Heart right ventricle (tissue), 16 donors: ENCODE measurements at places on chromosomes 3 and 15.
A peak's percentile ranks its signal among the peaks of the same experiment; 100 is the strongest.

- no peak overlapping the region for H3K4me3 ChIP-seq
- no peak overlapping the region for H3K27ac ChIP-seq
- no peaks in the 10 kb centered on the region for H3K27me3 ChIP-seq
- no peaks in the 10 kb centered on the region for H3K4me1 ChIP-seq
- H3K36me3 ChIP-seq = no peaks in the 10 kb centered on the region
Measured at GRCh38 chr3:171558188-171558696, 98.0 kb upstream of the TNIK start.

- peaks cover 51% of the 10 kb centered on the region for H3K36me3 ChIP-seq
- H3K4me1 ChIP-seq = peaks cover 37% of the 10 kb centered on the region
- no peak for DNase-seq
- no peak overlapping the region for H3K27ac ChIP-seq
- H3K4me3 ChIP-seq = no peak overlapping the region
- H3K27me3 ChIP-seq = no peaks in the 10 kb centered on the region
Measured at GRCh38 chr3:57559526-57559925, 3.5 kb downstream of the PDE12 start.

- H3K36me3 ChIP-seq = no peaks in the 10 kb centered on the region
- no peak overlapping the region for H3K27ac ChIP-seq
- H3K4me3 ChIP-seq = no peak overlapping the region
- peaks cover 14% of the 10 kb centered on the region for H3K4me1 ChIP-seq
Measured at GRCh38 chr3:43185274-43185982, 79.5 kb upstream of the POMGNT2 start.

DNA sequence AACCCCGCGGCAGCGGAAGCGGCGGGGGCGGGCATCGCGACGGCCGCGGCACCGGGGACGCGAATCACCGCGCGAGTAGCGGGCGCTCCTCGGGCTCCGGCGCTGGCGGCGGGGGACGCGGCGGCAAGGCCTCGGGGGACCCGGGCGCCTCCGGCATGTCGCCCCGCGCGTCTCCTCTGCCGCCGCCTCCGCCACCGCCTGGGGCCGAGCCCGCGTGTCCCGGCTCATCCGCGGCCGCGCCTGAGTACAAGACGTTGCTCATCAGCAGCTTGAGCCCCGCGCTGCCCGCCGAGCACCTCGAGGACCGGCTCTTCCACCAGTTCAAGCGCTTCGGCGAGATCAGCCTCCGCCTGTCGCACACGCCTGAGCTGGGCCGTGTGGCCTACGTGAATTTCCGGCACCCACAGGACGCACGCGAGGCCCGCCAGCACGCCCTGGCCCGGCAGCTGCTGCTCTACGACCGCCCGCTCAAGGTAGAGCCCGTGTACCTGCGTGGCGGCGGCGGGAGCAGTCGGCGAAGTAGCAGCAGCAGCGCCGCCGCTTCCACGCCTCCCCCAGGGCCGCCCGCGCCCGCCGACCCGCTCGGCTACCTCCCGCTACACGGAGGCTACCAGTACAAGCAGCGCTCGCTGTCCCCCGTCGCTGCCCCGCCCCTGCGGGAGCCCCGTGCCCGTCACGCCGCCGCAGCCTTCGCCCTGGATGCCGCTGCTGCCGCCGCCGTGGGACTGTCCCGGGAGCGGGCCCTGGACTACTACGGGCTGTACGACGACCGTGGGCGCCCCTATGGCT lies 675 bp downstream of the RBM15B start:
- H3K27ac ChIP-seq = peak overlapping the region; percentile 61
- no peaks in the 10 kb centered on the region for H3K36me3 ChIP-seq
- H3K4me3 ChIP-seq = peak overlapping the region; percentile 65
- peaks cover 88% of the 10 kb centered on the region for H3K4me1 ChIP-seq

- H3K4me3 ChIP-seq = no peak overlapping the region
- H3K36me3 ChIP-seq = no peaks in the 10 kb centered on the region
- H3K27ac ChIP-seq = no peak overlapping the region
- peaks cover 37% of the 10 kb centered on the region for H3K4me1 ChIP-seq
Measured at GRCh38 chr3:64815789-64816188, 128.0 kb upstream of the ADAMTS9 start.

GRCh38 chr3:32681811-32682210 lies 3.2 kb upstream of the CNOT10 start:
- DNase-seq = no peak
- peaks cover 18% of the 10 kb centered on the region for H3K4me1 ChIP-seq
- no peaks in the 10 kb centered on the region for H3K36me3 ChIP-seq

DNA sequence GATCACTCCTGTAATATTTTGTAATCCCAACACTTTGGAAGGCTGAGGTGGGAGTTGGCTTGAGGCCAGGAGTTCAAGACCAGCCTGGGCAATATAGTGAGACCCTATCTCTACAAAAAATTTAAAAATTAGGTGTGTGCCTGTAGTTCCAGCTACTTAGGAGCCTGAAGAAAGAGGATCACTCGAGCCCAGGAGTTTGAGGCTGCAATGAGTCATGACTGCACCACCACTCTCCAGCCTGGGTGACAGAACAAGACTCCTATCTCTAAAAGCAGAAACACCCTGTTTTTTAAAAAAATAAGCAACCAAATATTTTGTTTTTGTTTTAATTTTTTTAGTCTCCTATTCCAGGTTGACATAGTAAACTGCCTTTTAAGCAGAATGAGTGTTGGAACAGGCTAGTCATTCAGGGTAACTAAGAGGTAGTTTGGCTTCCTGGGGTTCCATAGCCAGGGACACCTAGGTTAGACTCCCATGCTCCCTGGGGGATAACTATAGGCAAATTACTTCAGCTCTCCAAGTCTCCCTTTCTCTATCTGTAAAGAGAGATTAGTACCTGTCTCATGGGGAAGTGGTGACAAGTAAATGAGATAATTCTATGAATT lies 114.6 kb upstream of the C15orf61 start:
- H3K27ac ChIP-seq = no peak overlapping the region
- no peak for DNase-seq
- H3K36me3 ChIP-seq = no peaks in the 10 kb centered on the region
- H3K4me3 ChIP-seq = no peak overlapping the region
- H3K4me1 ChIP-seq = no peaks in the 10 kb centered on the region
- no peaks in the 10 kb centered on the region for H3K27me3 ChIP-seq

- H3K4me1 ChIP-seq = peaks cover 6% of the 10 kb centered on the region
- H3K36me3 ChIP-seq = no peaks in the 10 kb centered on the region
- H3K27me3 ChIP-seq = no peaks in the 10 kb centered on the region
- DNase-seq = no peak
- no peak overlapping the region for H3K27ac ChIP-seq
Measured at GRCh38 chr3:41684797-41685735, 276.8 kb downstream of the ULK4 start.

GRCh38 chr3:31050296-31050695 lies 155.8 kb upstream of the GADL1 start:
- H3K4me1 ChIP-seq = no peaks in the 10 kb centered on the region
- no peak for DNase-seq
- H3K4me3 ChIP-seq = no peak overlapping the region
- H3K36me3 ChIP-seq = no peaks in the 10 kb centered on the region
- no peak overlapping the region for H3K27ac ChIP-seq
- H3K27me3 ChIP-seq = no peaks in the 10 kb centered on the region

- H3K4me3 ChIP-seq = no peak overlapping the region
- H3K27ac ChIP-seq = no peak overlapping the region
- no peaks in the 10 kb centered on the region for H3K27me3 ChIP-seq
Measured at GRCh38 chr15:70275461-70276138, 177.9 kb upstream of the TLE3 start.

DNA sequence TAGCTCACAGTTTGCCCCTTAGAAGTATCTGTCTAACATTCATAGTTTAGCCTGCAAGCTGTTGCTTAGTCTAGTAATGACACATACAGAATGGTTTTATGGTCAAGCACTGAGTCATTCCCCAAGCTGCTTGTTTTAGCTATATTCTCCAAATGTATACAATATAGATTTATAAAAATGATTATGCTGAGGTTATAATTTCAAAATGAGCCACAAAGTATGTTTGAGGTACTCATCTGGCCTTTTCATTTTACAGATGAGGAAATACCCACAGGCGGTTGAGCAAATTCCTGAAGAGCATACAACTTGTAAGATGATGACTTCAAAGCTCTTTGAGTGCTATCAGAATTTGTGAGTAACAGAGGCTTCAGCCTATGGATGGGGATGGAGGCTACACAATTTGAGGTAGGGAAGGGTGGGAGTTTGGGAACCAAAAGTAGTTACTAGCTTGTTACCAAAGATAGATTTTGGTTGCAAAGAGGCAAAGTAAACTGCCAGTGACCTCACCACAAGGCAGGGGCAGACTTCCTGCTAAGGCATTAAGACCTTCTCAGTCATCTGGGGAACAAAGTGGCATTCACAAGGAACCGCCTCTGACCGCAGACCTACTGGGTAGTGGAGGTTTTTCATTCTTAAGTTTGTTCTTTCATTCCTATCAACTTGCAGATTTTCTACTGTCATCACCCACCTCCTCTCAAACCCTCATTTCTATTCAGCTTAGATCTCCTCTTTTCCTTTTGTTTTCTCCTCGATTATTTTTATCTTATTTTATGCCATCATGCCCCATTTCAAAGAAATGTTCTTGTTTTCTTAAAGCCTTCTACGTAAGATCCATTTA lies 257.2 kb upstream of the NECTIN3 start:
- no peaks in the 10 kb centered on the region for H3K4me1 ChIP-seq
- no peak overlapping the region for H3K27ac ChIP-seq
- no peak for DNase-seq
- no peak overlapping the region for H3K4me3 ChIP-seq
- H3K36me3 ChIP-seq = no peaks in the 10 kb centered on the region

- no peaks in the 10 kb centered on the region for H3K4me1 ChIP-seq
- H3K36me3 ChIP-seq = no peaks in the 10 kb centered on the region
- no peaks in the 10 kb centered on the region for H3K27me3 ChIP-seq
- H3K27ac ChIP-seq = no peak overlapping the region
Measured at GRCh38 chr15:63465104-63465503, 39.3 kb upstream of the USP3 start.

GRCh38 chr15:28911310-28911931 lies 25.6 kb downstream of the APBA2 start:
- H3K4me1 ChIP-seq = no peaks in the 10 kb centered on the region
- DNase-seq = no peak
- no peak overlapping the region for H3K4me3 ChIP-seq
- no peaks in the 10 kb centered on the region for H3K36me3 ChIP-seq
- H3K27ac ChIP-seq = no peak overlapping the region
- peaks cover 4% of the 10 kb centered on the region for H3K27me3 ChIP-seq

DNA sequence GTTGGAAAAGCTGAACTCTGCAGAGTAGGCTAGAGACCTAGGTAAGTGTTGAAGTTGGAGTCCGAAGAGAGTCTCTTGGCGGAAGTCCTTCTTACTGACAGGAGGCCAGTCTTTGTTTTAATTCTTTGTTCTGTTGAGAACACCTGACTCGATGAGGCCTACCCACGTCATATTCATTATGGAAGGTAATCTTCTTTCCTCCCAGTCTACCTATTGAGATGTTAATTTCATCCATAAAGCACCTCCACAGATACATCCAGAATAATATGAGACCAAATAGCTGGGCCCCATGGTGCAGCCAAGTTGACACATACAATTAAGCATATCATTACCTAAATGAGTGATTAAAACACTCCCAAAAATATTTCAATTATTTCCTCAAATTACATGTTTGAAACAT lies 515.5 kb downstream of the CADM2 start:
- H3K4me3 ChIP-seq = no peak overlapping the region
- no peak overlapping the region for H3K27ac ChIP-seq
- H3K4me1 ChIP-seq = no peaks in the 10 kb centered on the region
- DNase-seq = no peak
- H3K27me3 ChIP-seq = no peaks in the 10 kb centered on the region
- H3K36me3 ChIP-seq = no peaks in the 10 kb centered on the region

DNA sequence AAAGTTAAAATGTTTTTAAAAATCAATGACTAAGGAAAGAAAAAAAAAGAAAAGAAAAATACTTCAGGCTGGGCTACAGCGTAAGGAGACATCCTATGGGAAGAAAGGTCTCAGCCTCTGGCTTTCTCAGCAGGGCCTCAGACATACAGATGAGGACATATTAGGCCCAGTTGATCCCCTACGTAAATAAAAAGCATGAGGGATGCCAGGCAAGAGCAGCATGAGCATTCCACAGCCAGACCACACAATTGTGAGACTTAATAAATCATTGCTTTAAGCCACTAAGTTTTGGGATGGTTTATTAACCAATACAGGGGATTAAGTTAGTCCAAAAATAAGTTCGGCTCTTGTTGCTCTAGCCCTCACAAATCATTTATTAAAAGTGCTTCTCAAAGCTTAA lies 394.1 kb upstream of the NECTIN3 start:
- H3K27ac ChIP-seq = no peak overlapping the region
- DNase-seq = no peak
- no peaks in the 10 kb centered on the region for H3K4me1 ChIP-seq
- no peaks in the 10 kb centered on the region for H3K36me3 ChIP-seq

- no peak overlapping the region for H3K4me3 ChIP-seq
- no peaks in the 10 kb centered on the region for H3K4me1 ChIP-seq
- H3K27me3 ChIP-seq = no peaks in the 10 kb centered on the region
- H3K36me3 ChIP-seq = no peaks in the 10 kb centered on the region
- H3K27ac ChIP-seq = no peak overlapping the region
Measured at GRCh38 chr3:190064112-190064511, 56.6 kb downstream of the P3H2 start.

GRCh38 chr15:44542596-44542995 lies 5.6 kb downstream of the EIF3J start:
- H3K36me3 ChIP-seq = no peaks in the 10 kb centered on the region
- H3K4me3 ChIP-seq = no peak overlapping the region
- peak overlapping the region; percentile 49 for H3K27ac ChIP-seq
- DNase-seq = no peak
- no peaks in the 10 kb centered on the region for H3K27me3 ChIP-seq

DNA sequence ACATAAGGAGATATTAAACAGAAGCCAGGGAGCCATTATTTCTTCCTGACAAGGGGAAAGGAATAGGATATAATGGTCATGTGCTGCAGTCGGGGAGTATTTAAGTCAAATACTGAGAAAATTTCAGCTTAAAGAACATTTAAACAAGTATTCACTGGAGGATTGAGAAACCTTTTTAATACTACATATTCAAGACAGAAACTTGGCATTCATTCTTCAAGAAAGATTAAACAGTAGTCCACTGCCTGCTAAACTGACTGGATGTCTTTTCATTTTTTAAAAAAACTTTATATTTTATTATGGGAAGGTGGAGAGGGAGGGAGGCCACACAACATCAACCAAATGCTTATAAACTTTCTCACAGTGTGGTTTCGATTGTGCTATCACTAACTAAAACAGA lies 107.4 kb upstream of the CBLB start:
- DNase-seq = no peak
- H3K4me1 ChIP-seq = no peaks in the 10 kb centered on the region
- H3K36me3 ChIP-seq = no peaks in the 10 kb centered on the region

DNA sequence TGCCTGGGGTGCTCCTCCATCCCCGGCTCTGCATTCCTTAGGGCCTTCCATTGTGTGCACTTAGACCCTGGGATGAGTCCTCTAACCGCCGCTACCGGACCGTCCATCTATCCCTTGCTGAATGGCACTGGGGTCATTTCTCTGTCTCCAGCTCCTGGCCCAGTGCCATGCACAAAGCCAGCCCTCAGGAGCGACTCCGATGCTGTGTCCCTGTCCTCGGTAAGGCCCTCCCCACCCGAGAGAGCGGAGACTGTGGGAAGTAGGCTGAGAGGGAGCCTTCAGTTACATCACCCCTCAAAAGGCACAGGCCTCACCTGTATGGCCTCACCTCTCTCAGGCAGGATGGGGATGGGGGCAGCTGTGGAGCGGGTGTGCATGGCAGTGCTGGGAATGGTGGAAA lies 33.8 kb downstream of the MUC4 start:
- H3K36me3 ChIP-seq = no peaks in the 10 kb centered on the region
- DNase-seq = no peak
- no peaks in the 10 kb centered on the region for H3K4me1 ChIP-seq
- no peaks in the 10 kb centered on the region for H3K27me3 ChIP-seq
- no peak overlapping the region for H3K27ac ChIP-seq
- no peak overlapping the region for H3K4me3 ChIP-seq

GRCh38 chr3:161913786-161914389 lies 417.3 kb downstream of the OTOL1 start:
- no peaks in the 10 kb centered on the region for H3K27me3 ChIP-seq
- no peak overlapping the region for H3K27ac ChIP-seq
- H3K4me3 ChIP-seq = no peak overlapping the region
- no peaks in the 10 kb centered on the region for H3K4me1 ChIP-seq
